Posterior cingulate gyrus (tissue), 11 donors: ENCODE measurements at places on chromosomes 2 and 18.

DNA sequence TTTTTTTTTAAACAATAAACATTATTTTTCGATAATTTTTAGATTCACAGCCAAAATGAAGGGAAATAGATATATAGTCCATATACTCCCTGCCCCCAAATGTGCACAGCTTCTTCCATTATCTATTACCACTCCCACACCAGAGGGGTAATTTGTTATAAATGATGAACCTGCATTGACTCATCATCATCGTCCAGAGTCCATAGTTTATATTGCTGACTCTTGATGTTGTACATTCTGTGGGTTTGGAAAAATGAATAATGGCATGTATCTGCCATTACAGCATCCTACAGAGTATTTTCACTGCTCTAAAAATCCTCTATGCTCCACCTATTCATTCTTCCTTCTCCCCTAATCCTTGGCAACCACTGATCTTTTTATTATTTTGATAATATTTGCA is 121.5 kb downstream of the LTBP1 start:
- DNase-seq: no peak

DNA sequence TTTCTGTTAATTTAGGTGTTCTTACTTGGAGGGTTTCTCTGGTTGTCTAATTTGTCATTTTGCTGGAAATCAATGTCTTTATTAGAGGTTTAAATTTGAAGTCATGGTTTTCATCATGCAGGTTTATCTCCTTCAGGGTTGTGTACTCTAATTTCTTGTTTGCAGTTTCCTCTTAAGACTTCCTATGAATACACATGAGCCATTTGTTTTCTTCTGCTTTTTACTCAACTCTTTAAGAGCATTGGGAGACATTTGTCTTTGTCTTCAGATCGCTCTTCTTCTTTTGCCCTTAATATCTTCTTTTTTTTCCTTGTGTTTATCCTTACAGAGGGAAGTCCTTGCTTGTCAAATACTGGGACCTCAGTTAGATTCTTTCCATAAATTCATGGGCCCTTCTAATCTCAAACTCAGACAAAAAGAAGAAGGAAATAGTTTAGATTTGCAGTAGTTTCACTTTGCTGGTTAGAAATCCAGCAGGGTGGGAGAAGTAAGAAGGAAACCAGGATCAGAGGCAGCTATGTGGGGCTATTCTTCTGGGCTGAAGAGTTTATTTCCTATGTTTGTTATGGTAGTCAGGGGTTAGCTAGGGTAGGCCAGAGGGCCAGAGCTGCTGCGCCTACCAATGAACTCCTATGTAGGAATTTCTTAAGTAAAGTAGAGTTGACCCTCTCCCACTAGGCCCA is 176.6 kb downstream of the DYSF start:
- DNase-seq: no peak

- no peak for DNase-seq
Observed at GRCh38 chr2:70949086-70949485, 13.4 kb downstream of the ATP6V1B1 start.

DNA sequence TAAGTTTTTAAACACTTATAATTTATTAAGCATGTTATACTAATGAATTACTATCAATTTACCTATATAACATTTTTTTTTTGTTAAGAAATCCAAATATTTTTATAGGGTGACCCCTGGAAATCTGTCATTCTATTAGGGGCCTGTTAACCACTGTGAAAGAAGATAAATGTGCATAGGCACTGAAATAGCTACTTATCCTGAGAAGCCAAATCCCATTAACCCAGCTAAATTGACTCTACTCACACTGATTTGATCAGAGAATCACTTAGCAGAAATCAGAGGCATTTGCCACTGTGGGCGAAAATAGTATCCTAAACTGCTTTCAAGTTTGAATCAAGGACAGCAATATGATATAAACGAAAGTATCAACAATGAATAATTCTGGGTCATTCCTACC is 90.0 kb upstream of the GULP1 start:
- DNase-seq: no peak

GRCh38 chr2:106695919-106696318 is 190.0 kb downstream of the ST6GAL2 start:
- no peak for DNase-seq

DNA sequence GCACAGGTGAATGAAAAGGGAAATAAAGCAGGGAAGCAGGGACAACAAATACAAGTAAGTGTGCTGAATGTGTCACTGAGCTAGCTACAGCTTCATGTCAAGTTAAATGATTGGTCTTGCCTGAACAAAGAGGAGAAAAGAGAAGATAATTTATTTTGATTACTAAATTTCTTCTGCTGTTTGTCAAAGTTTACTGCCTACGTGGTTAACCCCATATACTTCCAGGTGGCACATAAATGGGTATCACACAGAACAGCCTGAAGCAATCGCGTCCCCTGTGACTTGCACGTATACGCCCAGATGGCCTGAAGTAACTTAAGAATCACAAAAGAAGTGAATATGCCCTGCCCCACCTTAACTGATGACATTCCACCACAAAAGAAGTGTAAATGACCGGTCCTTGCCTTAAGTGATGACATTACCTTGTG is 434.2 kb downstream of the LRRTM4 start:
- DNase-seq: no peak

- no peak for DNase-seq
Observed at GRCh38 chr2:59938181-59938580, 615.3 kb downstream of the BCL11A start.

- DNase-seq: peak; percentile 21
Observed at GRCh38 chr2:133568172-133568571, at the start of gene NCKAP5. Gene NCKAP5, minus strand, starts transcription at chr2:133568463. Its CDS starts 50,937 bp downstream, at chr2:133517526.

DNA sequence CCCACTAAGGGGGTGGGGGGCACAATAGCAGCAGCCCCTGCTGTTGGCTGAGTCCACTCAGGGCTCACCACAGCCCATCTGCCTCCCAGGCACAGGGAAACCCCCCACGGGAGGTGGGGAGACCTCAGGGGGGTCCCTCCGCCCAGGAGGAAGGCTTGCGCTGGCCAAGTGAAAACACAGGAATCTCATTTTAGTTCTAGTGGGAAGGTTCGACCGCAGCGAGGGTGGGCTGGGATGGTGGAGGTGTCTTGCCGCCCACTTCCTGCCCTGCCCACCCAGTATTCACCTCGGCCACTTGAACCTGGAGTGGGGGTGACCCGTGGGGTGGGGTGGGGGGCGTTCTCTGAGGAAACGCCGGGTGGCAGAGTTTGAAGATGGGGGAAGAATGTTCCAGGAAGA is 6.9 kb upstream of the BOK start:
- no peak for DNase-seq

DNA sequence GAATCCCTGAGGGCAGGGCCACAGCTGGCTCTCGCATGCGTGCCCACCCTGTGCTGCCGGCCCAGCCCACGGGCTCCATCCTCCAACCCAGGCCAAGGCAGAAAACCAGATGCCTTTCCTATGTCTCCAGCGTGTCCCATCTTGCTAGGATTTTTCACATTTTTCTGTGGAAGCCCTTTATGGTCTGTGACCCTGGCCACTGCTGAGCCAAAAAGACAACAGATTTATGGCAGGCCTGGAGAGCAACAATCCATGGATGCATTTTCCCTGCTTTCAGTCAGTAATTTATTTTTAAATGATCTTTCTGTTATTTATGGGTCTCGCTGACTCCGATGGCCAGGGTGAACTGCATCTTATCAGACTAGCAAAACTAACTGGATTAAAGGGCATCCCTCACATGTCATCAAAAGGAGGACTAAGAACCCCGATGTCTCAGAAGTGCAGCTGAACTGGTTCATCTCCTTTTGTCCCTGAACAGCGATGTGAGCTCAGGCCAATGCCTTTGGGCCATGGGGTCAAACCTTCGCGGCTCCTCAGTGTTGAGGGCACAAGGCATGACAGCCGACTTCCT is 346.0 kb downstream of the CYRIA start:
- DNase-seq: no peak

DNA sequence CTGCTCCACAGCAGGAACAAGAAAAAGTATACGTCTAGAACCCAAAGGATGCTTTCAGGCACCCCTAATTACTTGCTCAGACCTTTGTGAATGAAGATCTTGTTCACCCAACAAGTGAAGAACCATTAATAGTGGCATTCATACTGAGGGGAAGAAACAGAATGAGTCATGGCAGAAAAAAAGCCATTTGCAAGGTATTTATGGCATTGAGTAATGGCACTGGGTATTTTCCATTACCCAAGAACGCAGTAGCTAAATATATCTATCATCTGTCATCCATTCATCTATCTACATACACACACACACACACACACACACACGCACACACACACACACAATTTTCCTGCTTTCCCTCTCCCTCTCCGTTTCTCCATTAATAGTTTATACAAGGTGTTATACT is 56.4 kb upstream of the XIRP2 start:
- no peak for DNase-seq

DNA sequence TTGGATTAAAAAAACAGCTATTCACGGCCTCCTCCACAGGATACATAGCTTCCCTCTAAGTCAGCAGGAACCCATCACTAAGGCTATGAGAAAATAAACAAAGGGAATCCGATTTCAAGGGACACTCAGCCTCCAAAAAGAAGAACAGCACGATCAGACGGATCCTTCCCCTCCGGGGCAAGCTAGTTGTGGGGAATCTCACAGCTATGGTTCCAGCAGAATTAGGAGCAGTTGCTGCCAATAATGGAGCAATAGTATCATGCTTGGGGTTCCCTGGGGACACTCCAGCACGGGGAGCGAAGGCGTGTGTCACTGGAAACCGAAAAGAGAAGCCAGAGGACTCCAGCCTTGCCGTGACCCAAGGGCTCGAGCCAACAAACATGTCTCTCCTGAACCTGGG is 163.1 kb downstream of the TTC32 start:
- no peak for DNase-seq

GRCh38 chr2:141967503-141967902 is 163.3 kb downstream of the LRP1B start:
- DNase-seq: no peak

GRCh38 chr2:237591141-237591881 is 777 bp upstream of the RAB17 start:
- DNase-seq: no peak

DNA sequence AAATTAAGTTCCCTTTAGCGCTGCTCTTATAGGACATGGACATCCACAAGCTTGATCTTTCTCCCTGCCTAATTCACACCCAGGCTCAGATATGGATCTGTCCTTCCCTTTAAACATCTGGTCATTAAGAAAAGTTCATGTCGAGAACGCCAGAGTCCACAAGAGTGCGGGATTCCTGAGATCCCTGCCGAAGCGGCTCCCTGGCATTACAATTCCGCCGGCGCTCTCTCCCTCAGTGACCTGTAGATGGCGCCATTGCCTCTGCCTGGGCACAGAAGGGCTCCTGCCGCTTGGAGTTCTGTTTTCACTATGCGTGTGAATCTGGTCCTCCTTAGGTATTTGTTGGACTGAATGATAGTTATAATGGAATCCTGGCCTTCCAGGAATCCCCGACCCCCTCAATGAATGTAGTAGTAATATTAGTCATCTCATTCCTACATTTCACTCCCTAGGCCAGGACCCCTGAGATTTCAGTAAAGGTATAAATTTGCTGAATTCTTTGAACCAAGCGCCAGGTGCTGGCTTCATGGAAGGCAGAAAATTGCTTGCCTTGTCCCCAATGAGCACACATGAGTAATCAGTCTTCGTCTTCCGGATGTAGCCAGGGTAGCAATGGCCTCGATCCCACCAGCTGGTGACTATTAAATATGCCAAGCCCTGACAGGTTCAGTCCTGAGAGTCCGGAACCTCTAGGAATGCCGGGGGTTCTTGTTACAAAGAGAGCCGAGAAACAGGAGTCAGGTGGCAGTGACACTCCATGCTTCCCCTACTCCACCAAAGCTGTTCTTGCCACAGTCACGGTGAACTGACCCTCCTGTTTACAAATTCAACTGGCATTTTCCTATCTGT is 26.4 kb upstream of the CD207 start:
- DNase-seq: peak; percentile 61

- DNase-seq: no peak
Observed at GRCh38 chr18:778194-778927, 33.7 kb downstream of the YES1 start.
